A549 treated with dexamethasone at 1 μM for 4 hours (cell line): ENCODE measurements at places on chromosomes 1 and 21. TPM values are rescaled to one million over a fixed set of nuclear protein-coding genes. Genes with fewer than 3 reads are reported as not detected.

The ELF3 gene
- 101 to 133 TPM (median 107 TPM) in 5 replicates for total RNA-seq

The FGR gene
- total RNA-seq, result 0.06 to 0.18 TPM (median 0.09 TPM) in 4 of 5 replicates, not detected in the other

The OR2W3 gene
- not detected in 5 replicates for total RNA-seq

The ALX3 gene
- not detected in 5 replicates for total RNA-seq

The CYP2J2 gene
- total RNA-seq, result 0.07 to 0.15 TPM (median 0.10 TPM) in 4 of 5 replicates, not detected in the other

The SH2D5 gene
- 10.3 to 15.2 TPM (median 12.6 TPM) in 5 replicates for total RNA-seq

The SLC2A5 gene
- 0.35 to 1.1 TPM (median 0.52 TPM) in 5 replicates for total RNA-seq

The KCNC4 gene
- total RNA-seq, result 2.0 to 4.5 TPM (median 3.6 TPM) in 5 replicates

The MYOC gene
- not detected in 5 replicates for total RNA-seq

The SPRR1A gene
- not detected in 5 replicates for total RNA-seq

The MIXL1 gene
- 0.08 to 0.14 TPM (median 0.09 TPM) in 3 of 5 replicates, not detected in the others for total RNA-seq

The LHX4 gene
- 0.24 to 0.41 TPM (median 0.32 TPM) in 5 replicates for total RNA-seq

The AMPD1 gene
- 0.14 TPM in 1 of 5 replicates, not detected in the others for total RNA-seq

The PLK3 gene
- 10.7 to 15.3 TPM (median 15.2 TPM) in 5 replicates for total RNA-seq

The CDC7 gene
- total RNA-seq, result 5.2 to 7.8 TPM (median 6.8 TPM) in 5 replicates

The NBPF10 gene
- 1.0 to 1.4 TPM (median 1.2 TPM) in 5 replicates for total RNA-seq

The SEC16B gene
- total RNA-seq, result 0.65 to 1.0 TPM (median 0.89 TPM) in 5 replicates

The TESK2 gene
- 0.10 to 0.29 TPM (median 0.18 TPM) in 5 replicates for total RNA-seq

The PPP1R12B gene
- total RNA-seq, result 1.1 to 3.3 TPM (median 2.0 TPM) in 5 replicates

The UBE2Q1 gene
- 53.2 to 66.0 TPM (median 61.9 TPM) in 5 replicates for total RNA-seq
